Stimulated activated CD4-positive, alpha-beta T cell treated with anti-CD3 and anti-CD28 coated beads, Interleukin-2, amount 100 ng/mL, for 4 hours (primary cell): ENCODE measurements at places on chromosomes 4 and X.

- no peak for DNase-seq
These were observed 148.9 kb downstream of the STIM2 start for GRCh38 chr4:27009539-27009938.

GRCh38 chr4:168451744-168452390 lies 28.4 kb downstream of the DDX60L start:
- no peak for DNase-seq

DNA sequence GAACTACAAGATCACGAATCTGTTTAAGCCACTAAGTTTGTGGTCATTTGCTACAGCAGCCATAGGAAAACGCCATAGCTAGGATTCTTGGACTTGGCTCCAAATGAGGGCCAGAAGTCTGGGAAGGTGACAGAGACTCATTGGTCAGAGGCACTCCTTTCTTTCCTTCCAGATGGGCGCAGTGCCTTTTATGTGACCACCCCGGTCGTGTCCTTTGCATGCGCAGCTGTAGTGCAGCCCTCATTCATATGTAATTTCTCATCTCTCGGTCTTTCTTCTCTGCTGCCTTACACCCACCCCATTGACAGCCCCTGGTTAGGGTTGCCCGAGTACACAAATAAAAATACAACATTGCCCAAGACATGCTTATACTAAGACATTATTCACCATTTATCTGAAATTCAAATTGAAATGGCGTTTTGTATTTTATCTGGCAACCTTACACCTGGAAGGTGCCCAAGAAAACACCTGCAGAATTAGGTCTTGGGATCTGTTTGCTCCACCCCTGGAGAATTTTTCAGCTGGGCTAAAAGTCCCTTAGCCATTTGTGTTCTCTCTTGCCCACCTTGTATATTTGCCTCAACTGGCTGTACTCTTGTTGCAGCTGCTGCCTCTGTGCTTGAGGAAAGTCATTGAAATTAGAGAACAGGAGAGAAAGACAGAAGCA lies 21.9 kb downstream of the CCKAR start:
- DNase-seq = no peak

GRCh38 chrX:69107231-69107739 lies 58.0 kb downstream of the PJA1 start:
- DNase-seq = no peak

GRCh38 chrX:30888526-30889146 lies 418 bp downstream of the TAB3 start:
- no peak for DNase-seq
